OCI-M1 (cell line): ENCODE measurements at places on chromosomes 12 and 14.
A peak's percentile ranks its signal among the peaks of the same experiment; 100 is the strongest.

DNA sequence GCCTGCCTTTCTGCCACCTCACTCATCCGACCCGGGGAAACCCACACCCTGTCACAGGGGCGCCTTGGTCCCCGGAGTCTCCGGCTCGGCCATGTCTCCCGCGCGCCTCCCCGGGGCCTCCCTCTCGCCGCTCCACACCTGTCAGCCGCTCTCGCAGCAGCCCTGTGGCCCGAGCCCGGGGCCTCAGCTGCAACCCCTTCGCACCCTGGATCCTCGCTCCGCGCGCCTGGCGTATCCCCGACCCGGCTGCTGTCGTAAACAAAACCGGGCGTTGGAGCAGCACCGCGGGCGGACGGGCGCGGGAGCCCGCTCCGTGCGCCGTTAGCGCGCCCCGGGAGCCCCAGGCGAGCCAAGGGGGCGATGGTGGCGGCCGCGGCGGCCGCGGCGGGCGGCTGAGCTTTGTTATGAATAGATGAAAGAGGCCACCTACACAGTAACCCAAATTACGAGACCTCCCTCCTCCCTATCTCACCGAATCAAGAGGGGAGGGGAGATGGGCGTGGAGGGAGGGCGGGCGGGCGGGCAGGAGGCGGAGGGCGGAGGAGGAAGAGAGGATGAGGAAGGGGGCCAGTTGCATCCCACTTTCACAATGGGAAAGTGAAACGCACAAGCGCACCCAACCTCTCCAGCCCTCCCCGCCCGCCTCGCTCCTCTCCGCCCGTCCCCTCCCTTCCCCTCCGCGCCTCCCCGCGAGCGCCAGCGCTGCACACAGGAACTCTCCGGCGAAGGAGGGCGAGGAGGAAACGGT is at the start of gene PLXNC1:
TSS of gene PLXNC1 (plus strand) at position 587 of the 748 bp plus-strand sequence. CDS start 395 bp downstream, outside the sequence.
- peak; percentile 68 for DNase-seq

- DNase-seq: no peak
Observed at GRCh38 chr12:50326590-50327284, 43.4 kb upstream of the LIMA1 start.

DNA sequence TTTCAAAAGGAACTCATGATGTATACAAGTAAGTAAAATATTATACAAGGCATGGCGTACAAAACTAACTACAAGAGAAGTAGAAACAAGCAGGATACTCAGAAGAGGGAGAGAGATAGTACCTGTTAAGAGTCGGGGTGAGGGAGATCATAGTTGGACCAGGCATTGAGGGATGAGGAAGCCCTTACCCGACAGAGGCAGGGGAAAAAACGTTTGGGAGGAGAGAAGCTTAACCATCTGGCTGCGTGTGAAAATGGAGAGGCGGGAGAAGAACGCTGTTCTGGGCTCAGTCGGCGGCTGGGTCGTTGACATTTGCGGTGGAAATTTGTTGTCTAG is 575 bp upstream of the FMNL3 start:
- no peak for DNase-seq

GRCh38 chr12:12946686-12947355 is 5.1 kb downstream of the GPRC5D start:
- no peak for DNase-seq

DNA sequence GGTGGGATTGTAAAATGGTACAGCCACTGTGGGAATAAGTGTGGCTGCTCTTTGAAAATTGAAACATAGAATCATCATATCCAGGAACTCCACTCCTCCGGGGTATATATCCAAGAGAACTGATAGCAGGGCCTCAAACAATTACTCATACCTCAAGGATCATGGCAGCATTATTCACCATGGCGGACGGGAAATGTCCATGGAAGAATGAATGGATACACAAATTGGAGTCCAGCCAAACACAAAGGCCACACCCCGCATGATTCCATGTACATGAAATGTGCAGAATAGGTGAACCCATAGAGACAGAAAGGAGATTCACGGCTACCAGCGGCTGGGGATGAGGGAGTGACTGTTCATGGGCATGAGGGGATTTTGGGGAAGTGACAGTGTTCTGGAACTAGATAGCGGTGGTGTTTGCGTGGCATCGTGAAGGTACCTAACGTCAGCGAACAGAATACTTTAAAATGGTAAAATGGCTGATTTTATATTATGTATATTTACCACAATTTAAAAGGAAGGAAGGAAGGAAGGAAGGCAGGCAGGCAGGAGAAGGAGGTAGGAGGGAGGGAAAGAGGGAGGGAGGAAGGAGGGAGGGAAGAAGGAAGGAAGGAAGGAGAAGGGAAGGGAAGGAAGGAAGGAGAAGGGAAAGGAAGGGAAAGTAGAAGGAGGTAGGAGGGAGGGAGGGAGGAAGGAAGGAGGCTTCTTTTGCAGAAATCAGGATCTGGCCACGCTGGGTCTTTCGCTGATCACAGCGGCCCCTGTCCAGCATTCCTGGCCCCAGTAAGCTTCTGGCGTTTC is 14.1 kb upstream of the NCOR2 start:
- no peak for DNase-seq

DNA sequence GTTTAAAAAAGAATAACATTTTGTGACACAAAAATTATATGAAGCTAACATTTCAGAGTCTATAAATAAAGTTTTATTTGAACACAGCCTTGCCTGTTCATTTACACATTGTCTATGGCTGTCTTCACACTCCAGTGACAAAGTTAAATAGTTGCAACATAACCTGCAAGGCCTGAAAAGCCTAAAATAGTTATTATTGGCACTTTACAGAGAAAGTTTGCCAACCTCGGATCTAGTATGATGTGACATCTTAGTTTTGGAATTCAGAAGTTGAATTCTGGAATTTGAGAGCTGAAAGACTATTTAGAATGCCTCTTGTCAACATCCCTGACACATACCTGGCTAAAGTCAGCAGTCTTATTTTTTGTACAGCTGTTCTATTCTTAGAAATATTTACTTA is 68.3 kb downstream of the DYRK2 start:
- DNase-seq: no peak

GRCh38 chr14:73743431-73743931 is 29.3 kb upstream of the PNMA1 start:
- peak; percentile 38 for DNase-seq

- DNase-seq: no peak
Observed at GRCh38 chr12:123934016-123934620, 38.5 kb downstream of the CCDC92 start.
